ENCODE measurements at places on chromosomes 3 and 15.

DNA sequence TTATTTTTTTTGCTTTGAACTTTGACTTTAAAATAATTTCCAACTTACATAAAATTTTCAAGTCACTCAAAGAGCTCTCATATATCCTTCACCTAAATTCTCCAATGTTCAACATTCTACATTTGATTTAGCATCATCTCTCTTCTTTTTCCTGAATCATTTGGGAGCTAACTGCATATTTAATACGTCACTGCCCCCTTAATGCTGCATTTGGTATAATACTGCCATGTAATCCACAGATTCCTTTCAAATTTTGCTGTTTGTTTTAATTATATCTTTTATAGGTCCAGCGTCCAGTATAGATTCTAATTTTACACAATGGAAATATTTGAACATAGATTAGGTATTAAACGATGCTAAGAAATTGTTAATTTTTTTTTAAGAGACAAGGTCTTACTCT is 2.3 kb upstream of the EIF2AK4 start:
- no peak for DNase-seq

- no peak for DNase-seq
Measured at GRCh38 chr3:143571548-143571947, 276.7 kb downstream of the SLC9A9 start.

- DNase-seq = no peak
Measured at GRCh38 chr15:80388326-80388725, 15.9 kb upstream of the ARNT2 start.

- no peak for DNase-seq
Measured at GRCh38 chr3:159273070-159273469, 471.2 kb downstream of the MFSD1 start.

- no peak for DNase-seq
Measured at GRCh38 chr15:33766389-33766788, 201.9 kb upstream of the CHRM5 start.

GRCh38 chr3:13852638-13853009 is 27.2 kb downstream of the WNT7A start:
- DNase-seq = no peak

- DNase-seq = no peak
Measured at GRCh38 chr3:120498556-120499346, 48.0 kb upstream of the FSTL1 start.

GRCh38 chr15:48936666-48937065 is 27.1 kb downstream of the SHC4 start:
- DNase-seq = no peak

DNA sequence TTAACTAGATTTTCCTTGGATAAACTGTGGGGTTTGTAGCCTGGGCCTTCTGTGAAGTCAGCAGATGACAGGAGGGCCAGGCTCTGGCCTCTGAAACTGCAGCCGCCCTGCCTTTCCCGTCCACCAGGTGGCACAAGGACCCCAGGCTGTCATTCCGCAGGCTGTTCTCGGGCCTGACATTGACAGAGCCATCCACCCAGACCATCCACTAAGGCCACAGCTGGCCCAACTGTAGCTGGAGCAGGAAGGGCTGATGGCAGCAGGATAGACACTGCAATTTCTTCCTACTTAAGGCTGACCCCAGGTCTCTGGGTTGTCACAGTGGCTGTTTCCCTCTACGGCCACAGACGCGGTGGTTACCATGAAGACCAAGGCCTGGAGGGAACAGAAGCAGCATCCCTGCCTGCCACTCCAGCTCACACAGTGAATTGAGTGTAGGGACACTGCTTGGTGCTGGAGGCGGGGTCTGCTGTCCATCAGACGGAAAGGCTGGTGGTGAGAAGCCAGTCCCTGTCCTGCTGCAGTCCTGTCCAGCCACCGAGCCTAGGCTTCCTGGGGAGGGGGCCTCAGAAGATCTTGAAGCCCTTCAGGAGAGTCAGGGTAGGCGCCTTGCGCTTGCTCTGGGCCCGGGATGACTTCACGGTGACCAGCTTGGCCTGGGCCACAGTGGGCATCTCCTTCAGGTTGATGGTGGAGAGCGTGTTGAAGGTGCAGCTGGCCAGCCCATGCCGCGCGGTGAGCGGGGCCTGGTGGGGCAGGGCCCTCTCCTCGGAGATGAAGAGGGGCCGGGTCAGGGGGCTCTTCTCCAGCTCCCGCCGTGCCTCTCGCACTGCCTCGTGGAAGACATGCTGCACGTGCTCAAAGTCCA is 9.4 kb downstream of the SLC51B start:
- DNase-seq = peak; percentile 28

DNA sequence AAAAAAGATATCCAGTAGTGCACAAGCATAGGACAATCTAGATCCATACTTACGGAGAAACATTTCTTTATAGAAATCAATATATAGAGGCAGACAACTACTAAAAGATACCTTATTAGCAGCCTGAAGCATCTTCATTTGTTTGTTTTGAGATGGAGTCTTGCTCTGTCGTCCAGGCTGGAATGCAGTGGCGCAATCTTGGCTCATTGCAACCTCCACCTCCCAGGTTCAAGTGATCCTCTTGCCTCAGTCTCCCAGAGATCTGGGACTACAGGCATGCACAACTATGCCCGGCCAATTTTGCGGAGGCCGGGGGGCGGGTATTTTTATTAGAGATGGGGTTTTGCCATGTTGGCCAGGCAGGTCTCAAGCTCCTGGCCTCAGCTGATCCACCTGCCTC is 18.3 kb upstream of the SLMAP start:
- DNase-seq = no peak

DNA sequence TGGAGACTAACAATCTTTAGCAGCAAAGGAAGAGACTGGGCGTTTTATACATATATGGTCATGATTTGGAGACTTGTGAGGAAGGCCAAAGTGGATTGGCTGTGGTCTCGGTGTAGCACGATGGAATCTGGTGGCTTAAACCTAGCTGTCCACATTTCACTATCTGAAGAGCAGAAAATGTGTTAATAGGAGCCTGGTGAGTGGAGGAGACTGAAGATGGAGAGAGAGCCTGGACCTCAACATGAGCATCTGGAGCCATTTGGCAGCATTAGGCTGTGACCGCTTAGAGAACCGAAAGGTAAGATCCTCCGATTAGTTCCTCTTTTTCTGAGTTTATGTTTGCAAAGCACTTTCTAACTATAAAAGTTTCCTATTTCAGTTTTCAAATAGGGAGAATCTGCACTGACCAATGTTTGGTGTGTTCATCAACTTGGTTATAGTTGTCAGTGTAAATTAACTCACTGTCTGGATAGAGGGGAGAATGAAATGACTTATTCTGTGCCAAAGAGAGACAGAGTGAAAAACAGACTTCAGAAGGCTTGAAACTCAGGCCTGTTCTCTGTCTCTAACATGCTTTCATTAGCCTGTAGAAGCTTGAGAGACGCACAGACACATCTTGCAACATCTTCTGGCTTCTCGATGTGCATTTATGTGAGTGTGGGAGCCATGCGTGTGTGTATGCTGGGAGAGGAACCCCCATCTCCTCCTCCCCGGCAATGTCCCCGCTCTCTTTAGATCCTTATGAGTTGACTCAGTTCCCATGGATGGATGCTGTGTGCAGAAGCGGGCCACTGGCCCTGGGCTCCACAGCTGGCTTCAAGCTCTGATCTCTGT is 244.7 kb upstream of the TBL1XR1 start:
- no peak for DNase-seq

- no peak for DNase-seq
Measured at GRCh38 chr3:29291982-29292363, 11.1 kb downstream of the RBMS3 start.

- DNase-seq = peak; percentile 53
Measured at GRCh38 chr15:38696109-38696727, 131.6 kb upstream of the RASGRP1 start.

DNA sequence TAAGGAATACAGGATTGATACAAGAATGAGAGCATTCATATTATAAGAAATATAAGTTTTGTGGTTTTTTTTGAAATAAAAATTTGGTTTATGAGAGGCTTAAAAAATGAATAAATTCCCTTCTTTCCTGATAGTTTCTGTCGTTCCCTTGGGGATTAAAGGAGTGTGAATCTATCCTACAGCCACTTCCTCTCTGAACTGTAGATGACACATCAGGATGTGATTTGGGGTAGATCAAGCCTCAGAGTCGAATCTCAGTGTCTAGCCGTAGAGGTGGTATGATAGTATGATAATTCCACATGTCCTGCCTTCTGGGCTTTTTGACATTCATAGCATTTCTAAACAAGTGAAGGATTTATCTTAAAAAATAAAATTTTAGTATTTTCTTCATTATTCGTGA is 343.1 kb downstream of the LPP start:
- DNase-seq = no peak

GRCh38 chr3:195771646-195772300 is 40.0 kb downstream of the MUC4 start:
- no peak for DNase-seq

DNA sequence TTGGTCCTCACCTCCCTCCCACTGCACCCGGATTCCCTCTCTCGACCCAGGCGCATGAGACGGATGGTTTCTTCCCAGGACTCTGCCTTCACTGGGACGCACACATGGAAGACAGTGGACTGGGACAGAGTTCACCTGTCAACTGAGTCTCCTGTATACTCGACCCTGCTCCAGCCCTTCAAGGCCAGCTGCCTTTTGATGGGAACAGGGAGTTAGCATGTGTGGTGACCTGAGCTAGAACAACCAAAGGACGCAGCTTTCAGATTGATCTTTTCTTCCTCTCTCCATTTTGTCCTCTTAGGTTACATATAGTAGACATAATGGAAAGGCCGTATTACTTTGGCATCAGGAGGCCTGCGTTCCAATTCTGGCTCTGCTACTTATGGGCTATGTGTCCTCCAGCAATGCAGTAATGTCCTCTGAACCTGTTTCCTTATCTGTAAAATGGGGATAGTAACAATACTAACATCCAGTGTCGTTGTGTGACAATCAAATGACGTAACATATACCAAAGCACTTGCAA is 94.1 kb downstream of the PEX5L start:
- DNase-seq = no peak

- DNase-seq = no peak
Measured at GRCh38 chr15:45535486-45536042, 13.0 kb upstream of the SLC30A4 start.

GRCh38 chr3:153070511-153070868 is 91.5 kb upstream of the RAP2B start:
- DNase-seq = no peak

DNA sequence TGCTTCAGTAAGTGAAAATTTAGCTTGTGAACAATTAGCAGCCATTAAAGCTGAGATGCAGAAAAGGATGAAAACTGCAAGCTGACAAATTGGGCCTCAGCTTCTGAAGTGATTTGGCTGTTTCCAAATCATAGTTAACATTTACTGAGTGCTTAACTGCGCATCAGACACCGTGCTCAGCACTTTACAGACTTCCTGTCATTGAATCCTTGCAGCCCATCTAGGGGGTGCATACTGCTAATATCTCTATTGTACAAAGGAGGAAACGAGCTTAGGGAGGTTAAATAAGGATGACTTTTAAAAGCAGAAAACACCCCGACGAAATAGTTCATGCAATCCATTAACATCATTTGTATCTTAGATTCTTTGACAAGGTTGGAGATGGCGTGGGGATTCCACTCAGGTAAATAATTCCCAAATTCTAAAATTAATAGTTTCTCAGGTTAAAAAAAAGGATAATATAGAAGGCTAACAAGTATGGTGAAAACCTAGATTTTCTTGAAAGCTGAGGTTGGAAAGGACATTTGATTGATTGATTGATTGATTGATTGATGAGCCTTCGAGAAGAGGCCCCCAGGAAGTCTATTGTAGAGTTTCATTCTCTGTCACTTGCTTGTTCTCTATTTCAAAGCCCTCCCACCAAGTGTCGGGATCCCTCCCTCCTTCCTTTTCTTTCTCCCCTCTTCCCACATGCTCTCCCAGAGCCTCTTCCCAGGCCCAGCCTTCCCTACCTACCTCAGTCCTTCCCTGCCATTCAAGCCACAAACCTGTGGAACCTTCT is 23.5 kb upstream of the EPHB3 start:
- DNase-seq = no peak

GRCh38 chr3:87268646-87269211 is 7.7 kb downstream of the POU1F1 start:
- no peak for DNase-seq

- no peak for DNase-seq
Measured at GRCh38 chr15:60406513-60407414, 9.0 kb upstream of the ANXA2 start.

DNA sequence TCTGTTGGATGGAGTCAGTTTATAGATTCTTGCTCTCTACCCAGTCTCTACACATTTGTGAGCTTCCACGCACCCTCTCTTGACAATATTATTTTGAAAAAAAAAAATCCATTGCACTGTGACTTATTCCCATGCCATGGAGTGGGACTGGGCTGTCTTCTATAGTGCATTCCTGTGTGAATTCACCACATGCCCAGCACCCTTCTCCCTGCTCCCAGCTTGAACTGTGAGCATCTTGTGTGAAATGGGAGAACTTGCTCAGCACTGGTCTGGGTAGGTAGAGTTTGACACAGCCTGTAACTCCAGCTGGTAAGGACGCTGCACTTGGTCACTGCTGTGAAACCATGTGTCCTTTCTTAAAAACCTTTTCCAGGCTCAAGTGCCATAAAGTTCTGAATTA is 91.9 kb downstream of the ARNT2 start:
- no peak for DNase-seq

DNA sequence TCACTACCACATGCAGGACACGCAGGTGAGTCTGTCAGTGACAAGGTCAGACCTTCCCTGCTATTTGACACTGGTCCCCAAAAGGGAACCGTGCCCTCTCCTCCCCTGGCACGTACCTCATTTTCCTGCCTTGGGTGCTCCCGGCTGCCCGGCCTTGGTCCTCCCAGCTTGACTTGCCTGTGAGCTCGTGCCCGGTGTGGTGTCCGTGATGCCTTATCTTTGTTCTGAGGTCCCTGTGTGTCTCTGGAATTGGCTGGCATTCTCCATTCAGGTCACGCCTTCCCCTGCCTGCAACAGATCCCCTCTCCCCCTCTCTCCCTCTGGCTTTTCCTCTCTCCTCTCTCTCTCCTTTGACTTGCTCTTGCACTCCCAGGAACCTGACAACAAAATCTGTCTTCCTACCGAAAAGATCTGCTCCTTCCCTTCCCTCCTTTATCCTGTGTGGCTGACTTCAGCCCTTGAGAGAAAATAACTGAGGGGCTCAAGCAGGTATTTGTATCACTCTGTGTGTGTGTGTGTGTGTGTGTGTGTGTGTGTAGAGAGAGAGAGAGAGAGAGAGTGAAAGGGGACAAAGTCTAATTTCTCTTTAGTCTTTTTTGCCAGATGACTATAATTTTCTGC is at the start of gene MASP1:
Gene MASP1, minus strand, starts transcription at position 226 of the 621 bp plus-strand sequence. Its CDS starts 105 bp downstream, at position 121.
- no peak for DNase-seq

DNA sequence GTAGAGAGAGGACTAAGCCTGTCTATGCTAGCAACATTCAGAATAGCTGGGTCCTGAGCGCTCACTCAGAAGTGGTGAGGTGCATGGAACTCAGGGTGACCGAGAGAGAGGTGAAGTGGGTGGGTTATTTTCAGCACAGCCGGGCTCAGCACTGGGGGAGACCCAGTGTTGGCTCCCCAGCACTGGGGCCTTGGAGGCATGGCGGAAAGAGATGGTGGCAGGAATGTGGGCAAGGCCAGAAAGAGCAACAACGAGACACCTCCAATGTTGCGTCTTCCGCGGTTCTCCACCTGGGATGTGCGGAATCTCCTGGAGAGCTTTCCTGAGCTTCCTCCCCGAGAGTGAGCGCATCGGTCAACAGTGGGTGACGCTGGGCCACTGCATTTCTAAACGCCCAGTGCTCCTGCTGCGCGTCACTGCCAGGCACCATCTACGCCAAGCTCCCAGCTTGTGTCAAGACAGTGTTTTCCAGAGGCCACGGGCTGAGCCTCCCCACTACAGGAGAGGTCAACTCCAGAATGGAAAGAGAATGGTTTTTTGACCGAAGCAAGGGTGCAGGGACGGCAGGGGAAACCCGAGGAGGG is 148.4 kb downstream of the ADAMTS17 start:
- no peak for DNase-seq

Measured in stimulated activated CD4-positive, alpha-beta T cell treated with anti-CD3 and anti-CD28 coated beads, TNF-alpha, amount 100 ng/mL, for 4 hours (primary cell).